ENCODE measurements at places on chromosomes 4 and X.

GRCh38 chr4:143384381-143384994, 47.8 kb downstream of the GAB1 start:
- DNase-seq, result no peak

GRCh38 chrX:133482056-133482952, 67.0 kb upstream of the GPC4 start:
- DNase-seq, result no peak

DNA sequence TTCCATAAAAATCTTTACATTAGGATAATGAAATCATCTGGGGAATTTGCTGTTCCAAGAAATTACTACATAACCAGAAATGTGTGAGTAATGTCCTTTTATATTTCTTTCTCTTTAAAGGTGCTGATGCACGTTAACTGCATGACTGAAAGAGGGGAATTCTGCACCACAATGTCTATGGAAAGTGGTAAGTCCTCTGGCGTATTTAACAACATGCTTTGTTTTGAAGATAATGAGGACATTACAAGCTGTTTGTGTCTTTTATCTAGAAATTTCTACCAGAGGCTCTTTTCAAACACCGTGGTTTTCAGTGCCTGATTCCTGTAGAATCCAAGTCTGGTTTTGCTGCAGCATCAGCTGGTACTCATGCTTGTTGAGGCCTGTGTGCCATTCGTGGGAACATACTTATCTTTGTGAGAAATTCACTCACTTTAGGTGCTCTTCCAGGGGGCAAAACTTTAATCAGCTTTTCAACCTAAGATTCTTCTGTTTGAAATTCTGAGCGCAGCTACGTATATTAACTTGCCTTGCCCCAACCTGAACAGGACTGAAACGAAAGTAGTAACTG, 257.2 kb downstream of the PDHA2 start:
- DNase-seq, result no peak

GRCh38 chr4:13368217-13368616, 115.9 kb downstream of the RAB28 start:
- no peak for DNase-seq

- no peak for DNase-seq
These were observed 86.7 kb upstream of the WDR44 start for GRCh38 chrX:118259213-118259612.

DNA sequence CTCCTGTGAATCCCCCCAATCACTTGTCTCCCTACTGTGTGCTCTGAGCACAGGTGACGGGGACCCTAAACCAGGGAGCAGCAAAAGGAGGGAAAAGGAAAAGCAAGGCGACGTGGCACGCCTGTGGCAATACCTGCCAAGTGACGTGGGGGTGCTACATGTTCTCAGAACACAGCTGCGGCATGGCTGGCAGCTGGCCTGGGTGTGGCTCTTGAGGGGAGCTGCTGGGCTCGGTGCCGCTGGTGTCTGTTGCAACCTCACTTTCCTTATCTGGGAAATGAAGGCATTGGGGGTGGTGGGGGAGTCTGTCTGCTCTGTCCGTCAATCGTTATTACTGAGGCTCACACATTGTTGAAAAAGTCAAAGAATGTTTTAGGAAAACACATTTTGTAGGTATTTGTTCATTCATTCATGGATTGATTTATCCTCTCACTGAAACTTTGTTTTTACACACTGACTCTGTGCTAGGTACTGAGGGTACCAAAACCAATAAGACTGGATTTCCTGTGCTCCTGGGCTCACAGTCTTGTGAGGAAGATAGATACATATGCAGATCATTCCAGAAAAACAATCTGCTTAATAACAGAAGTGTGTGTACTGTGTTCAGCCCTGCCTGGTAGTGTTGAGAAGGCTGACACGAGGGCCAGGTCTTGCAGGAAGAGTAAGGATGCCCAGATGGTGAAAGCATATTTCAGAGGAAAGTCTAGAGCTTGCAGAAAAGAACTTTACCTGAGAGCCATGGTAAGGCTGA, 217.6 kb downstream of the PTTG2 start:
- peak; percentile 55 for DNase-seq

DNA sequence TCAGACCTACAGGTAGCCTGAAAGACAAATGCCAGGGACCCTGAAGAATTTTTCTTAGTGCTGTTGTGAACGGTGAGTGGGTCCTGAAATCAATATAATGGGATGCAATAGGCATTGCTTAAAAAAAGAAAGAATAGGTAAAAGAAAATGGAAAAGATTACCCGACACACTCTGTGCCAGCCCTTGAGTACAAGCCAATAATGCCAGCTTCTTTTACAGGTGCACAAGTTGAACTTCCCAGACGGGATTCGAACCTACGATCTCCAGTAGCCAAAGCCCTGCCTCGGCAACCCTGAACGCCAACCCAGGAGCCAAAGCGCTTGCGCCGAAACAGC, 24.7 kb upstream of the GLOD5 start:
- DNase-seq, result no peak

GRCh38 chrX:18951032-18951431, 32.9 kb downstream of the PHKA2 start:
- no peak for DNase-seq

DNA sequence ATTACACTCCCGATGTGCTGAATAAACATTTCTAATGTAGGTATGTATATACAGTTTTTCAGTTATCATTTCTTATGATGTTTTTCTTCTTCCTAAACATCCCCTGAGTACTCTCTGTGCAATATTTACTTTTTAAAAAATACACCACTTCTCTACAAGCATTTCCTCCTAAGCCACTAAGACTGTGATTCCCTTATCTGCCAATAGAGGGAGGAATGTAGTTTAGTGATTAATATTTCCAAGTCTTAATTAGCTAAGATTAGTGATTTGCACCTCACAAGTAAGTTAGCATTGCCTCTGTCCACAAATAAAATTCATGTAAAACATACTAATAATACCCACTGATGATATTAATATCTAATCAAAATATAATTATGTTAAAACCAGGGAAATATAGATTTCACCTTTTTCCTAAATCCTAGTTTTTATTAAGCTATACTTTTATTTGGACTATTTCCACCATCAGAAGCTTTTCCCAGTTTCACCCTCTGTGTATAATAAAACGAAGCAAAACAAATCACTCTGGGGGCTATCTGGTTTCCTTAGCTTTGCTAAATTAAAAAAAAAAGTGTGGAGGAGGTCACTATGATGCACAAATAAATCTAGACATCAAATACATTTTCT, 909.1 kb downstream of the FAT4 start:
- DNase-seq, result no peak

GRCh38 chr4:44016570-44017421, 431.8 kb downstream of the KCTD8 start:
- no peak for DNase-seq

DNA sequence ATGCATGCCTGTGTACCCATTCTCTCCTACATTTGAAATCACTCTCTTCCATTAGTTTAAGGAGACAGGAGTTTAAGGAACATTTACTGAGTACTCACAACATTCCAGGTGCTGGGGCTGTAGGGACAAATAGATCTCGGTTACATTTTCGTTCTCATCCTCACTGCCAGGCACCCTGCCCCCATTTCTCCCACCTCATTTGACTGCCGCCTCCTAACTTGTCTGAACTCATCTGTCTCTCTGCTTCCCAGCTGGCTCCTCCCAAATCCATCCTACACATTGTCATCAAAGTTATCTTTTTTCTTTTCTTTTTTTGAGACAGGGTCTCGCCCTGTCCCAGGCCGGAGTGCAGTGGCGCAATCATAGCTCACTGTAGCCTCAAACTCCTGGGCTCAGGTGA, 19.8 kb upstream of the MPC1L start:
- no peak for DNase-seq

DNA sequence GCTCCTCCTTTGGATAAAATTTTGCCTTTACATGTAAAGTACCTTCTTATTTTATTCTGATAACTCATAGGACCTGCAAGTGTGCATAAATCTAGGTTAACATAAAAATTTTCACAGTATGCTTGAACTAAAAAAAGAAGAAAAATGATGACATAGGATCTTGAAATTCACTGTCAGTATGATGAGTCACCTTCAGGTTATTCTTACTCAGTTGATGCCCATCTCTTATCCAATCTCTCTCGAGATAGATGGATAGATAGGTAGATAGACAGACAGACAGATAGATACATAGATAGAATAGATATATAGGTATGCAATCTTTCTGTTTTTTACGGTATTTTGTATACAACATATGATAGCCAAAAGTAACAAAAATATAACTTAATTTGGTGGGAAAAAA, 485.5 kb downstream of the NAF1 start:
- DNase-seq, result no peak

- DNase-seq, result no peak
These were observed 28.0 kb upstream of the ZNF280C start for GRCh38 chrX:130296743-130297142.

DNA sequence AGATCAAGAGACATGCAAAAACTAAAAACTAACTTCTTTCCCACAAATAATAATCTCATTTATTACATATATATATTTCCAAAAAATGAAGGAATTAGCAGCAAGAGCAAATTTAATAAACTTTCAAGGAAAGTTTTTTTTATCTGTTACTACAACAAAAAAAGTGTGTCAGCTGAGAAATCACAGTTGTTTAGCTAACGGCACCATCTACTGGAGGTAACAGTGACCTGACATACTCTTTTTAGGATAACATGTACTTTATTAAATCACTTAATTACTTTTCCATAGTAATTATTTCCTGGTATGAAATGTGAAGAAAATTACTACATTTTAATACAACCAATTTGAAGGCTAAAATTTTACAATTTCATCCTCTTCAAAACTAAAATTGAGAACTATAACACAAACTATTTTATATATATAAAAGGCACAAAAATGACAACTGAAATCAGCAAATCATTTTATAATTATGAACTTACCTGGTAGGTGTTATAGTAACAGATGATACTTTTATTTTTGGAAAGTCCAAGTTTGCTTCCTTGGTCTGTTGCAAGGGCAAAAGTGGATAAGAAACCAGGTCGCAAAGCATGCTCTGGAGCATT, 9.1 kb downstream of the LAMTOR3 start:
- peak; percentile 55 for DNase-seq

GRCh38 chr4:3262208-3263052, 13.5 kb downstream of the MSANTD1 start:
- peak; percentile 38 for DNase-seq

DNA sequence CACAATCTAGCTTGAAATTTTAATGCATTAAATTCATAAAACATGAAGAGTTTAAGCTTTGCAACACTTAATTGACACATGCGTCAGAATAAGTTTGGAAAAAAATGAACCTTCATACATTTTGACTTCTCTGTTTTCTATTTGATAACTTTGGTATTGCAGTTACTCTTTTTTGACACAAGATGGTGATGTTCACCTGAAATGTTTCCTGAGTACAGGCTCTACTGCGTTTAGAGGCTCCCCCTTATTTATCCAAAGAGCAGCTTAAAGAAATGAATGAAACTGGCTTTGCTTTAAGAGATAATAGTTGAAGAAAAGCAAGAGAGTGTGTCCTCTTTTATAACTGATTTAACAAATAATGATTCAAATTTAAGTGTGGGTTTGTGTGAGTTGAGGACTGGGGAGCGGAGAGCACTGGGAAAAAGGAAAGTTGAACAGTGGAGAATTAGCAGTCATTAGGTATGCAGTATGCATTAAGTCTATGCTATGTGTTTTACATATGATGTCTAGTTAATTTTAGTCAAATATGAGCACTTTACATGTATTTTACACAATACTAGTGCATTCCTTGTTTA, 180.6 kb upstream of the NUDT6 start:
- no peak for DNase-seq

DNA sequence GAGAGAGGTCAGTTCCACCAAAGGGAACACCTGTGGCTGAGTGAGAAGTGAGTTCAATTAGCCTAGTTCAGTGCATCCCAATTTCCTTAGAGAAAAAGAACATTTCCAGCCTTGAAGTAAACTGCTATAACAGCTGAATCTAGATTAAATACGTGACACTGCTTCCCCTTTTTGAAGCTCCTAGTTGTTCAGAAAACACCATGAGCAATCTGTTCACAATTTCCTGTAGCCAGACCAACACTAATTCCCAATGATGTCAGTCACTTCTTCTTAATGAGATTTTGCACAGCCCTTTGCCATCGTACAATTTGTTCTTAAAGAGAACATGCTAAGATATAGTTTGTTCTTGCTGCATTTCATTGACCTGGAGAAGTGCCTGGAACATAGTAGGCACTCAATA, 144.6 kb upstream of the EDNRA start:
- DNase-seq, result no peak

- DNase-seq, result no peak
These were observed 1056.2 kb downstream of the DMD start for GRCh38 chrX:32155044-32155638.

DNA sequence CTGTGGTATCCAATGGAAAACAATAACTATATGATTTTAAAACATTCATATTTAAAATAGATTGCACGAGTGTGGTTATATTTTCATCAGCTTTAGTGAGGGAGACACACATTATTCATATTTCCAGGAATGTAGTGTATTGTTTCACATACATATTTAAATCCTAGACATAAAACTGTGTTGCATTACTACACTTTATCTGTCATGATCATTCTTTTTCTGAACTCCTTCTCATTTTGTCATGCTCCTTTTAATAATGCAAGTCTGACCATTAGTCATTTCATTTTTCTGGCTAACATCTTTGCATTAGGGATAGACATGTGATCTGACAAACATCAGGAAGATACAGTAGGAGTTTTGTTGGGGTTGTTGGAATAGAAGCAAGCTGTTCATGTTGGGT, 1382.7 kb downstream of the PCDH7 start:
- DNase-seq, result no peak

DNA sequence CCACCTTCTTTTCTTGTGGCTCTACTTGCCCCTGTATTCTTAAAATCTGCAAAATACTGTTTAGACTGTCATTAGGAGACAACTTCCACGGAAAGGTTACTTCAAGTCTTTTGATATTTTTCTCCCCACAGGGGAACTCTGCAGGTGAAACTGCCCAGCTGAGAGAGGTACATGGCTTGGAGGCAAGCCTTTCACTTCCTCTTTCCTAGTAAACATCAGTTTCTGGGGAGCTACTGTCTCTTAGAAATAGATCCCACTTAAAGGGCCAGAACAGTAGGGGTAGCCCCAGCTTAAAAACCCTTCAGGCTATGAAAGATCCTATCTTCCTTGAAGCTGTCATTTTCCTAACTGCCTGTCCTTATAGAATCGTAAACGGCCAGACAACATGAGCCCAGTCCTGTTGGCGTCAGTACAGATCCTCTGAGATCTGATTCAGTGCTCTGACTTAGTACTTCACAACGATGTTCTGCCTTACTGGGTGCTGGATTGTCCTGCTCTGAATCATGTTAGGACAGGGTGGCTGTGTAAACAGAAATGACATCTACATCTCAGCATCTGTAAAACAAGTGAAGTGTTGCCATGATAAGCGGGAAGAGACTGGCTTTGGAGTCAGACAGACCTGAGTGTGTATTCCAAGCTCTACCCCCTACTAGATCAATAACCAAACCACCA, 102.1 kb downstream of the ITIH6 start:
- DNase-seq, result no peak

DNA sequence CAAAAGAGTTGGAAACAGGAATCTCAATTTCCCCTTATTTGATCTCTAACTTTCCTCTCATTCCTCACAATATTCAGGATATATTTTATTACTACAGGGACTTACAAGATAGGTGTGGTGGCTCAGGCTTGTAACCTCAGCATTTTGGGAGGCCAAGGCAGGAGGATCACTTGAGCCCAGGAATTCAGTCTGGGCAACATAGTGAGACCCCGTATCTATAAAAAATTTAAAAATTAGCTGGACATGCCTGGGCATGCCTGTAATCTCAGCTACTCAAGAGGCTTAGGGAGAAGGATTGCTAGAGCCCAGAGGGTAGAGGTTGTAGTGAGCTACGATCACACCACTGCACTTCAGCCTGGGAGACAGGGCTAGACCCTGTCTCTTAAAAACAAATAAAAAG, 200.4 kb downstream of the CAMK2D start:
- DNase-seq, result no peak

Data from activated CD8-positive, alpha-beta memory T cell treated with anti-CD3 and anti-CD28 coated beads, Interleukin-2, amount 10 ng/mL, durations not matched to agents 7 days and 5 days (primary cell).